Muscle of back (tissue), 13 donors: ENCODE measurements at places on chromosomes 4 and X.

DNA sequence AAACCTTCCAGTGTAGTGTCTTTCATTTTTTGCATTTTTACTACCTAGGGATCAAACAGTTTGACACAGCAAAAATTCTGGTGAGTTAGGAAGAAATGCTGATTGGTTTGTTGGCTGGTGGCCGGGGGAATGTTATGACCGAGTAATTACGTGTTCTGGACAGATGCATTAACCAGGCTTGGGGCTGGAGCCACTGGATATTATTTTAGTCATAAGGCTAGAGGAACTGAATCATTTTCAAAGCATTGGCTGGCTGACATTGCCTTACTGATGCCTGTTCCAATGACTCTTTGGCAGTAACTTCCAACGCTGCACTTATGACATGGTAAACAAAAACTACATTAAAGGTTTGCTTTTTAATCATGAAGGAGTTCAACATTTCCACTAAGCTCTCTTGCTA is 84.6 kb downstream of the FBXO8 start:
- peak; percentile 42 for DNase-seq

DNA sequence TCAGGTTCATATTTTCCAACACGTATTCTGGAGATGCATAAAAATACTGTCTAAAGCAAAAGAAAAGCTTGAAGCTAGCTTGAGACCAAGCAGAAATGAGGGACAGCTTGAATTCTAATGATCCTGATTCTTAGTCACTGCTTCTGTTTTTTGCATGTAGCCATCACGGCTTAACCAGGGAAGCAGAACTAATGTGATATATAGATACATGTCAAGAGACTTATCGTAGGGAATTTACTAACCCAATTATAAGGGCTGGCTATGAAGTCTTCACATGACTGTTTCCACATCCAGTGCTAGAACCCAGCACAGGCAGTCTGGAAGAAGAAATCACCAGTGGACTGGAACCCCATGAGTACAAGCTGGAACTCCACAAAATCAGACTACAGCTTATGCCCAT is 85.2 kb upstream of the SLIT2 start:
- no peak for DNase-seq

DNA sequence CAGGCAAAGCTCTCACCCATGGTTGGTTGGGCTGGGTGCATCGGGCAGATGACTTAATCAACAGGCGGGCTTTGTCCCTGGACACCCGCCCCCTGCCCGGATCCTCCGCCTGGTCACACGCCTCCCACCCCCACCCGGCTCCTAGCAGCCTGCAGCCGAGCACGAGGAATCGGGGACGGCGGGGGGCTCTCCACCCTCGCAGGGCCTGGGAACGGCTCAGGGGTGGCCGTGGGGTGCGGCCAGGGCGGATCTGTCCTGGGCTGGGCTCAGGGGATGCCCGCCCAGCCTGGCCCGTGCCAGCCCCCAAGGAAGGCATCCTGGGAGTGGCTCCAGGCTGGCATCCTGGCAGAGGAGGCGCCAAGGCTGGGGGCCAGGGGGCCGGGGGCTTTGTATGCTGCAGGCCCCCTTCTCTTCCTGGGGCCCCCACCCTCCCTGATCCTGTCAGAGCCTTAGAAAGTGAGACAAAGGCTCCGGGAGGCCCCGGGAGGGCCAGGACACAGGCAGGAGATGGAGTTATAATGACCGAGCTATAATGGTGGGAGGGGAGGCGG is 32.5 kb upstream of the FGFR3 start:
- no peak for DNase-seq

DNA sequence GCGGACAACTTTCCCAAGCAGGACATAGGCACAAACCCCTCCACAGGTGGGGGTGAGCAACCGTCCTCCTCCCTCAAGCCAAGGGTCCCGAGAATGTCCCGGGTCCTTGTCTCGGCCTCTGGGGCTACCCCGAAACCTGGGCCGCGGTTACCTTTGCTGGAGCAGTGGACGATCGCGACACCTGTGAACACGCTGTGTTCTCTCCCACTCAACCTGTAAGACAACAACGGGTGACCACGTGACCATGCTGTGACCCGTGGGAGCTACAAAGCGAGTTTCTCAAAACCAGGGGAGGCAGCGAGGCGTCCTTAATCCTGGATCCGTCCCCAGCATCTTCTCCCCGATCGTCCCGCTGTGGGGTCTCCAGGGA is 17.9 kb downstream of the ASMTL start:
- no peak for DNase-seq

DNA sequence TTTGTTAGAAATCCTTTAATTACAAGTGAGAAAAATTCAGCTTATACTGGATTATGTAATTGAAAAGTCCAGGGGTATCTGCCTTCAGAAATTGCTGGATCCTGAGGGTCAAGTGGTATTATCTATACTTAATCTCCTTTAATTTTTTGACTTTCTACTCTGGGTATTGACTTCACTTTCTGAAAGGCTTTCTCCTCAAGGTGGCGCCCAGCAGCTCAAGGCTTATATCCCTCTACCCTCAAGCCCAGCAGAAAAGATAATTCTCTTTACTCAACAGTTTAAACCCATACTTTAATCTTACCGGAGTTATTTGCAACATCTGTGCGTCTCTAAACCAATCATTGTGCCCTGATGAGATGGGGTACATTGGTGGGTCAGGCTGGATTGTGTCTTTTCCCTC is 129.5 kb downstream of the LARP7 start:
- DNase-seq: peak; percentile 73

DNA sequence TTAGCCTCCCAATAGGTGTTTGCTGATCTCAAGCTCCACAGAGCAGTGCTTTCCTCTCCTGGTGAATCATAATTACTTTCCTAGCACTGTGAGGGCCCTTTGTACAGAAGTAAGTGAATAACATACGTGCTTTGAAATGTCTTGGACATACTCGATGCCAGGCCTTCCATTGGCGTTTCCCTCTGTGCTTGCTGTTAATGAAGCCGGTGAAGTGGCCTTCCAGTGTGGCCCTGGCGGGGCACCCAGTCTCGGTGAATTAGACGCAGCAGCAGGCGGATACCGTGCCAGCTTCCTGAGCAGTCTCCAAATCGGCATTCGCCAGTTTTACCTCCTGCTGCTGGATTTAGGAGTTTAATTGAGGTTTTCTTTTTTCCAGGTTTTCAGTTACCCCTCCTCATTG is 132.3 kb downstream of the HMX1 start:
- no peak for DNase-seq

GRCh38 chrX:116009861-116010710 is 160.5 kb upstream of the AGTR2 start:
- peak; percentile 88 for DNase-seq

DNA sequence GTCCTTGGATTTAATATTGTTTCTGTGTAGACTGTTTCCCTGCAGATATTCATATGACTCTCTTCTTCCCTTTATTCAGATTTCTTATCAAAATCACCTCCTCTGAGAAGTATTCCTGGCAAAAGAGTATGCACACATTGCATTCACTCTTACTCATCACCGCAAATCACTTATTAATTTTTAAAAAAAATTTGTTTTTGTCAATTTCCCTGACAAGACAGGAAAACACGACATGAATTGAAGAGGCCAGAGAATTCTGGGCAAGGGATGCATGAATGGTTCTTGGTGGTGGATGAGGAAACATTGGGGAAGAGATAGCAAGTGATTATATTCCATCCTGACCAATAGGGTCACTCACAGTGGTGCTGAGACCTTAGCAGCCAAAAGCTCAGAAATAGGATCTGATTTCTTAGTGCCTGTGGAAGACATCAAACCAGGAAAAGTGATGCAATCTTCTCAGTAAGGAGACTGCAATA is 522.5 kb upstream of the AGA start:
- DNase-seq: no peak

DNA sequence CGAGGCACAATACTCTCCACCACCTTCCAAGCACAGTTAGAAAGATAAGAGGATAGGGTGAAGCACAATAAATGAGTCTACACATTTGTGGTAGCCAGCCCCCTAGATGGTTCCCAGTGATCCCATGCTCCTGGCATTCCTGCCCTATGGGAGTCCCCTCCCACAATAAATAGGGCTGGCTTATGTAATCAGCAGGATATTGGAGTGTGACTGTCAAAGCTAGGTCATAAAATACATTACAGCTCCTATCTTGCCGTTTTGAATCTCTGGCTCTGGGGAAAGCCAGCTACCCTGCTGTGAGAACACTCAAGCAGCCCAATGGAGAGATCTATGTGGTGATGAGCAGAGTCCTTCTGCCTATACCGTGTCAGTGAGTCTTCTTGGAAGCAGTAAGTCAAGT is 198.7 kb upstream of the NOCT start:
- no peak for DNase-seq

DNA sequence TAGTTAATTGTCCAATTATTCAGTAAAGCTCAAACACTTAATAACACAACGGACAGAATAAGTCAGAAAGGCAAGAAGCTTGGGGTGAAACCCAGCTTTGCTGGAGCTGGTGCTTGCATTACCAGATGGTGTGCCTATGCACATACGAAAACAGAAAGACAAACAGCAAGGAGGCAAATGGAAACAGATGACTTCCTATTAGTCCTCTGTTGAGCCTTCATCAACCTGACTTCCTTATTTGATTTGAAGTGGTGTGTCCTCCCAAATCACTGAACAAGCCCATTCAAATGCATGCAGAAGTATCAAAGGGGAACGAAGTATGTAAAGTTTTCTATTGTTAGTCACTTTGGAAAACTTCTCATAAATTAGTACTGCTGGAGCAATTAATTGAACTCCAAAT is 166.2 kb downstream of the ATP10D start:
- DNase-seq: no peak

DNA sequence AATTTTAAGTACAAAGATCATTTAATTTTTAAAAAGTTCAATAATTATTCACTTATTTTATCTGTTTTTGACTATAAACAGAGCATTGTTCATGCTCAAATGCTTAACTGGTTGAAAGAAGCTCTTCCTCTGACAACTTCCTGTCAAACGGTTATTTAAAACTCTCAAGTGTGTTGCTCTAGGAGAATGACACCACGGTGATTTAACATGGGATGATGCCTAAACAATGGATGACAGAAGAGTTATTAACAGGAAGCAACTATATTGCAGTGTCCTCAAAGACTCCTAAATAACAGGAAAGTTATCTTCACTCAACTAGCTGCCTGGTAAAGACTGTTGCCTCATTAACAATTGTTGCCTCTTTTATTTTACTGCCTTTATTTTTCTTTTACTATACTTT is 509.6 kb downstream of the PACRGL start:
- DNase-seq: no peak

DNA sequence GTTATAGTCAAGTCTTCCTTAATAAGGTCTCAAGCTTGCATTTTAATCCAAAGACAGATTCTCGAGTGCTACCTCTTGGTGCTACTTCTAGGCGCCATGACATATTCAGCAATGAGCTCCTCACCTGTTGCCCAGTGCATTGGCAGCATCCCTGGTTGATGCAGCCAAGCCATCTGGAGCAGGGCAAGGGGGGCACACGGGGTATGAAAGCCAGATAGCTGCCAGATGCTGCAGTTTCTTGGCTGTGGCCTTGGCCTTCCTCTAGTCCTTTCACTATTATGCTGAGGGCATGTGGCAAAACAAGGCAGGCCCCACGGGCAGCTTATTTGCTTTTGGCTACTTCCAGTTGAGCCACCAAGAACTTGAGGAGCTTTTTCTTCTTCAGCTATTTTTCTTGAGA is 168.6 kb upstream of the PGRMC2 start:
- DNase-seq: peak; percentile 11

GRCh38 chr4:41319553-41319952 is 62.8 kb downstream of the UCHL1 start:
- DNase-seq: no peak

DNA sequence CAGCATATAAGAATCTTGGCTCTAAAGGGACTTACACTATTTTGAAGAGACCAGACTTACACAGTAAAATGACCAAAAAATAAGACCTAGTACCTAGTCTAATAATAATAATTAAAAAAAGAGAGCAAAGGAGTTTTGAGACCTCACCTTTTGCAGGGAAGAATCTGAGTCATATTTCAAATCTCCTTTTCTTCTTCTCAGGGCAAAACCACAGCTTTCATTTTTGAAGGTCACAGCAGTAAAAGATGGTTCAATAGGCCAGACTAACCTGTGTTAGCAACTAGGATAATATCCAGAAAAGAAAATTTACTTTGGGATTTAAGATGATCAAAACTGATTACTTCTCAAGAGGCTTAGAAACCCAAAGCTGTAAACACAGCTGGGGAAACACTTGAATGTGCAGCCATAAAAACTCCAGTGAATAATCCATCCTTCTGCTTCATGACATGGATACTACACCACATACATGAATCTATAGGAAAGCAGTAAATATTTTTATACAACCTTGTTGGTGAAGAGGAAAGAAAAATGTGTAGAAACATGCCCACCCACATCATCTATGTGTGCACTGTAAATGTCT is 25.9 kb upstream of the LNX1 start:
- DNase-seq: no peak

DNA sequence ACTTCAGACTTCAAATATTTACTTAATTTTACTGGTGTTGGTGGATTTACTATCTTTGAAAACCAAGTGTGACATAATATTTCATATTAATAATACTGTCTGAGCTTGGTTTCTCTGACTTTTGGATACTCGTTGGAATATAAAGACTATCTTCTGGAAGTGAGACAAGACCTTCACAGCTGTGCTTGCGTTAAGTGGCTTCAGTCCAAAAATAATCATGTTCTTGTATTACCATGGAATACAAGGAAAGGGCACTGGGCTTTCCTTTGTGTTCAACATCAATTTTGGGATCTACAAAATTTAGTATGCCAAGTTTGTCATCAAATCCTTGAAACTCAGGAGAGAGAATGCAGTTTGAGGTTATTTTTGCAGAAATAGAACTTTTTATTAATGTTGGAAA is 712.4 kb upstream of the LCORL start:
- DNase-seq: peak; percentile 54

- DNase-seq: no peak
These were observed 7.7 kb downstream of the RNF212 start for GRCh38 chr4:1105662-1106061.

- no peak for DNase-seq
These were observed 148.4 kb upstream of the CLNK start for GRCh38 chr4:10832806-10833628.

GRCh38 chr4:82726596-82726995 is 72.0 kb downstream of the SCD5 start:
- no peak for DNase-seq

GRCh38 chr4:6641164-6641970 is 882 bp downstream of the MRFAP1 start:
- no peak for DNase-seq
